ENCODE measurements at places on chromosomes 12 and 14. TPM values are rescaled to one million over a fixed set of nuclear protein-coding genes. Genes with fewer than 3 reads are reported as not detected.

The NANOG gene
- not detected for total RNA-seq

The ACRBP gene
- 0.13 TPM for total RNA-seq

The VRTN gene
- total RNA-seq: not detected

The PTPN21 gene
- 5.7 TPM for total RNA-seq

The STXBP6 gene
- total RNA-seq: 5.0 TPM

The CMTM5 gene
- total RNA-seq: not detected

The OTX2 gene
- total RNA-seq: not detected

The SLC10A1 gene
- not detected for total RNA-seq

The IAPP gene
- total RNA-seq: not detected

The GPR162 gene
- 2.1 TPM for total RNA-seq

The MAP4K5 gene
- 14.9 TPM for total RNA-seq

The SRSF9 gene
- total RNA-seq: 72.5 TPM

The AMN gene
- 0.08 TPM for total RNA-seq

The IL22 gene
- not detected for total RNA-seq

The TC2N gene
- 0.24 TPM for total RNA-seq

The ALDH1L2 gene
- total RNA-seq: 35.3 TPM

The DPPA3 gene
- not detected for total RNA-seq

The RTN1 gene
- 2.6 TPM for total RNA-seq

The FGF6 gene
- not detected for total RNA-seq
